Cerebellum (tissue), 4 donors: ENCODE measurements at places on chromosomes 5 and 9.

DNA sequence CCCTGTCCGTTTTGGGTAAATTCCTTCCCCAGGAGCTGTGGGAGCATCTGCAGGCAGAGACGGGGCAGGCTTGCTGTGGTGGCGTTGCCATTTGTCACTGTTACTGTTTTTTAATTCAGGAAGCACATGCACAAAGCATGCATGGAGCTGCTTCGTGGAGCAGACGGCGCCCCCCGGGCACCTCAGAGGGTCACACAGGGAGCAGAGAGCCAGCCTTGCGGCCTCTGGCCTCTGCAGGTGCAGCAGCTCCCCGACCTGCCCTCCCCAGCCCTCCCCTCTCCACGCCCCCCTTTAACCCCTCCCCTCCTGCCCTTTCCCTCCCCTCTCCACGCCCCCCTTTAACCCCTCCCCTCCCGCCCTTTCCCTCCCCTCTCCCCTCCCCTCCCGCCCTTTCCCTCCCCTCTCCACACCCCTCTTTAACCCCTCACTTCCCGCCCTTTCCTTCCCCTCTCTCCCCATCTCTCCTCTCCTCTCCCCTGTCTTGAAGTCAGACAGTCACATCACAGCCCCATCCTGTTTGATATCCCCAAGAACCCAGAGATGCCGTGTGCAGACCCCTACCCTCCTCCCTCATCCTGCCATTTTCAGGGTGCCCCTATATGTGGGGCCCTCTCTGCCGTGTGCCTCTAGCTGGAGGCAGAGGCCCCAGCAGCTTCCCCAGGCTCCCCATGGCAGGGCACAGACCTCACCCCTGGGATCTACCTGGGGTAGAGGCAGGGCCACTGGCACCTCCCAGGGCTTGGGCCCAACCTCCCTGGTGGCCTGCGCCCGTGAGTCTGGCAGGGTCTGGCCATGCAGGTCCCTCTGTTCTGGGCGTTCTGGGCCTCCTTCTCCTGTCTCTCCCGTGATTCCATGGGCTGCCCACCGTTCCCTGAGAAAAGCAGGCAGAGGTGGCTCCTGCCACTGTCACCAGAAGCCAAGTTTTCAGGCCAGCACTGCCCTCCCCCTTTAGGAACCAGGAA is 29.6 kb upstream of the UBAC1 start:
- peak; percentile 47 for DNase-seq

GRCh38 chr9:138050472-138051330 is 173.1 kb downstream of the CACNA1B start:
- DNase-seq = no peak

DNA sequence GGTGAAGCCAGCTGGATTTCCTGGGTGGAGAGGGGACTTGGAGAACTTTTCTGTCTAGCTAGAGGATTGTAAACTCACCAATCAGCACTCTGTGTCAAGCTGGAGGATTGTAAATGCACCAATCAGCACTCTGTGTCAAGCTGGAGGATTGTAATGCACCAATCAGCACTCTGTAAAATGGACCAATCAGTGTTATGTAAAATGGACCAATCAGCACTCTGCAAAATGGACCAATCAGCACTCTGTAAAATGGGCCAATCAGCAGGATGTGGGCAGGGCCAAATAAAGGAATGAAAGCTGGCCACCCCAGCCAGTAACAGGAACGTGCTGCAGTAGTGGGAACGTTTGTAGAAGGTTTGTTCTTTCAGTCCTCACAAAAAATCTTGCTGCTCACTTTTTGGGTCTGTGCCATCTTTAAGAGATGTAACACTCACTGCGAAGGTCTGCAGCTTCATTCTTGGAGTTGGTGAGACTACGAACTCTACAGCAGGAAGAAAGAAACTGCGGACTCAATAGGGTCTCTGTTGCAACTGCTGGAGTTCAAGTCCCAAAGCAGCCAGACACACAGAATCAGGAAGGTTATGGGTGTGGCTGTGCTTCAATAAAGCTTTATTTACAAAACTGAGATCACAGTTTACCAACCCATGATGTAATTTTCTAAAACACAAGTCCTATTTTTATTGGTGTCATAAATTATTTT is 145.7 kb upstream of the ERCC6L2 start:
- no peak for DNase-seq

DNA sequence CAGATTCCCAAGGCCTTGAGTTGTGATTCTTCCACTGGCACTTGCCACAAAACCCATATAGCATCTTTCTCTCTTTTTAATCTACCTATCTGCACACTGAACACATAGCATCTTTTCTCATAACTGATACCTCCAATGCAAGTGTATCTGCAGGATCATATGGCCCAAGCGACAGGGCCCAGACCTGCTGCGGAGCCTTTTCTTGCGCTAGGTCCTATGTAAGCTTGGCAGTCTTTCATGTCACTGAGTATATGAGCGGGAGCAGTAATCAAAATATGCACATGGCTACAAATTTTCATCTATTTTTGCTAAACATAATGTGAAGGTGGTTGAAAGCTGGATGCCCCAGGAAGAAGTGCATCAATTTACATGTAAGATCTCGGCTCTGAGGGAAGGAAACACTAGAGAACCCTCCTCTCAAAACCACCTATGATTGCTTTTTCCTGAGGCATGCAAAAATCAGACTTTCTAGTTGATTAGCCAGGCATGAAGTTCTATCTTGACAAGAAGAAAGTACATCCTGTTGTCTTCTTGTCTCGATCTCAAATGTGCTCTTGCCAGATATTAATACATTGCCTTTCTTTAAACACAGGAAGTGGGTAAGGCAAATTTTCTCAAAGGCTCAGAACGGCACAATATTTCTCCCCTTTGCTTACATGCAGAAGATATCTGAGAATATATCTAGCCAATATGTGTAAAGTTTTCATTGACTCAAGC is 26.9 kb upstream of the CEMIP2 start:
- DNase-seq = no peak
